ENCODE measurements at places on chromosomes 12 and 14.

DNA sequence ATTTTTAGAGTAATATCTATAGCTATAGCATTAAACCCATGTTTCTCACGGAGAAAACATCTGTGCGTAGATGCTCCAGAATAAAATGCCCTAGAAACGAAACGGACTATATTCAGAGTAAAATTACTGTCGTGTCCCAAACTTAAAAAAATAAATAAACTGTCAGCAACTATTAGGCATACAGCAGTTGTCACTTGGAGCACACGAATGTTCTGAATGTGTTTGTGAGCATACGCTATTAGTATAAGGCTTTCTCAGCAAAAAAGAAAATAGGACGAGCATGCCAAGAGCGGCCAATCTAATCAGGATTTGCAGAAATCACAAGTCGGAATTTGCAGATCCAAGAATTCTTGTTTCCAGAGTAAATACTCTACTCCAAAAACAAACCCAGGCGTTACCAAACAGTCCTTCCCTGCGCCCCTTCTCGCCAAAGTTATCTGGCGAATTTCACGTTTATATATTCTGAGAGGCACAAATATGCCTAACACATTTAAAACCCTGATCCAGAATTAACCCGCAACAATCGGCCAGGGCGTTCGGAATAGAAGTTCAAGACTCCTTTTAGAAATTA lies 836 bp downstream of the PTPN21 start:
- no peak for DNase-seq

GRCh38 chr14:96567289-96567899 lies 65.2 kb downstream of the PAPOLA start:
- no peak for DNase-seq

GRCh38 chr12:90940872-90941499 lies 14.0 kb downstream of the CCER1 start:
- DNase-seq = no peak

- no peak for DNase-seq
Observed at GRCh38 chr12:113359939-113360748, 1.8 kb downstream of the PLBD2 start.

DNA sequence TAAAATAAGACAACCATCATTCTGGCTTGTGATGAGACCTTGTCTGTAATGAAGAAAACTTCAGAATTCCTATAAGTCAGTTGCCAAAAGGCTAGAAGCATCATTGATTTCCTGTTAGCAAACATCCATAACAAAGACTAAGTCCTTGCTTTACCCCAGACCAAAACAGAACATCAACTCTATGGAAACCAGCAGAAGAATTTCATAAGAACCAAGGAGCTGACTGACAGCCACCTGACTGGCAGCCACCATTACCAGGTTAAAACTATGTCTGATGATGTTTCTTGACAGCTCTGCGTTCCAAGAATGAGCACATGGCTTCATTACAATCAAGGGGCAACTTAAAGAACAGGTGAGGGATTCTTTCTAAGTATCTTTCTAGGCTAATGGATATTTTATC lies 29.3 kb downstream of the HECTD4 start:
- DNase-seq = no peak

DNA sequence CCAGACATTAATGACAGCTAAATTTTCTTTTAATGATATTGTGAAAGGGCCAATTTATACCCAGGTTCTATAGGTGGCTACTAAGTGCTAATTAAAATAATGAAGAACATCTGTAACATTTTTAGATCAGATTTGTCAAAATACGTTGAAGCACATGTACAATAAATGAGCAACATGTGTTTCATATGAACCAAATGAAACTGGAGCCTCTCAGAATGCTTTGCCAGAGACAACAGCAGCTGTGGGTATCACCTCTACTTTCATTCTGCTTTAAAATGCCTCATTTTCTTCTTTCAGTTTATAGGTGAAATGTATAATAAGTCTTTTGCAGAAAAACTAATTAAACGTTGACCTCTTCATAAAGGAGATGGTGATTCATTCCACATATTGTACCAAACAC lies 26.1 kb upstream of the MYF6 start:
- DNase-seq = no peak

DNA sequence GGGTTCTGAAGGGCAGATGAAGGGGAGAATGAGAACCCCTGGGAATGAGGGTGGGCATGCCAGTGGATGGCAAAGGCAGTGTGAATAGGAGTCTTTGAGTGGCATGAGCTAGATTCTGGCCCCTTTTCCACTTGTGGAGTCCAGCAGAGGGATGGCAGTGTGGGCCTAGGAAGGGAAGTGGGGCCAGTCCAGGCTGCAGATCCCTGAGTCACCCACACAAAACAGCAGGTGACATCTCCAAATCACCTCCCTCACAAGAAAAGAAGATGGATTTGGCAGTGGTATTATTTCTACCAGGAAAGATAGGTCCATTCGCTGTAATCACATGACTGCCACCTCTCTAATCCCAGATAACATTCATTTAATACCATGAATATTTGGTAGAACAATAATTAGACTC lies 151.3 kb downstream of the TTC7B start:
- no peak for DNase-seq

- no peak for DNase-seq
Observed at GRCh38 chr14:69149461-69150244, 3.3 kb downstream of the DCAF5 start.

DNA sequence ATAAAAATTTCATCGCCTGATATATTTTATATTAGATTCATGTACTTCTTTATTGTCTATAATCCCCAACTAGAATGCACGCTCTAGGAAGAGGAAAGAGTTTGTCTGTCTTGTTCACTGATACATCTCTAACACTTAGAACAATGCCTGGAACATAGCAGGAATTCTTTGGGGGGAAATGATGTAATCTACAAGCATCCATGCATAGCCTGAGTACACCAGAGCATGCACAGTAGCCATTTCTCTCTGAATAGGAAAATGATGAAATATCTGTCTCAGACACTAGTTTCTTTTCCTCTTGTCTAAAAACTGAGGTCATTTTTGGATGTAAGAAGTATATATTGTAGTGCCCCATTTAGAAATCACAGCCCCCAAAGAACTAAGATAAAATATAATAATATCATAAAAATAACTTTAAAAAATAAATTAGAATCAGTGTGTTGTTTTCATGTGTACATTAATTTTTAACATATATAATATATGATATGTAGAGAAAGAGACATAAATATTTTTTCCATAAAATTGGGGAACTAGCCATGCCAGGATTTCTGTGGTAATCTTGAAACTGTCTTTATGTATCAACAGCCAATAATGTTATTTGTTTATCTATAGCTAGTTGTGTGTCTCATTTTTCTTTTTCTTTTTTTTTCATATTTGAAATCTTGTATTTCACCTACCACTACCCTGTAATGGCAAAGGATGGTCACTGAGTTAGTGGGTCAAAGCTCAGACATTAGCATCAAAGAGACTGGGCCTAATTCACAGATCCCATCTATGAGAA lies 155.6 kb upstream of the TMCC3 start:
- no peak for DNase-seq

- DNase-seq = no peak
Observed at GRCh38 chr14:56821177-56821576, 10.9 kb upstream of the OTX2 start.

DNA sequence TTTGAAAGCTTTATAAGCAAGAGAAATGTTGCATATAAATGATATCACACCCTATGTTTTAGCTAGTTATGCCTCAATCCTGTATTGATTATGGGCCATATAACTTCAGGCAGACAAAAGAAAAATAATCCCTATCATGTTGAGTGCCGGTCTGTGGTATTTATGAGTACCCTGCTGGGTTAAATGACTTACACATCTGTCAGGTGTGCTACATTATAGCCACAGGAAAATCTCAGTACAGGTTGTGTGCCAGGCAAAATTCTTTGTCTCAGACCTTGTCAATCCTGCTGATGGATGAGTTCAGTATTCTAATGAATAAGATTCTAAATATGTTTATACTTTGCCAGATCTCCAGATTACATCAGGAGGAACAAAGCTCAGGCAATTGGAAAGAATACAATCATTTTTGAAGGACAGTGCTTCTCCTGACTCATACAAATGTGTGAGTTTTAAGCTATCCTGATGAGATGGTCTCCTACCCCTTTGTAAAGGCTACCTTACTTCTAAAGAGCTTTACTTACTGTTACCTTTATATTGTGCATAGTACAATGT lies 109.8 kb upstream of the FOXG1 start:
- DNase-seq = no peak

DNA sequence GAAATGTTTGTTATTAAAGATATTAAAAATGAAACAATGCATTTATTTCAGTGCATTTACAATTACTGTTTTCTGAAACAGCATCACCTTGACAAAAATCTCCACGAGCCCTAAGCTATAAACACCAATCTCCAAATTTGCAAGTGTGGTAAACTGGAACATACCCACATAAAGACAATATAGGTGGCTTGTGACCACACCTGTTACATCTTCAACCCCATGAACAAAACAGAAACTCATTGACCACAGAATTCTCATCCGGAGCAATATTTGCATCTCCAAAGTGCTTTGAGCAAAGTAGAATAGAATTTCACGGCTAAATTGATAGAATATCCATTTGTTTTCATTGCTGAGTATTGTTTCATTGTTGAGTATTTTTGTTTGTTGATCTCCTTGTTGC lies 375.2 kb upstream of the FLRT2 start:
- DNase-seq = no peak

DNA sequence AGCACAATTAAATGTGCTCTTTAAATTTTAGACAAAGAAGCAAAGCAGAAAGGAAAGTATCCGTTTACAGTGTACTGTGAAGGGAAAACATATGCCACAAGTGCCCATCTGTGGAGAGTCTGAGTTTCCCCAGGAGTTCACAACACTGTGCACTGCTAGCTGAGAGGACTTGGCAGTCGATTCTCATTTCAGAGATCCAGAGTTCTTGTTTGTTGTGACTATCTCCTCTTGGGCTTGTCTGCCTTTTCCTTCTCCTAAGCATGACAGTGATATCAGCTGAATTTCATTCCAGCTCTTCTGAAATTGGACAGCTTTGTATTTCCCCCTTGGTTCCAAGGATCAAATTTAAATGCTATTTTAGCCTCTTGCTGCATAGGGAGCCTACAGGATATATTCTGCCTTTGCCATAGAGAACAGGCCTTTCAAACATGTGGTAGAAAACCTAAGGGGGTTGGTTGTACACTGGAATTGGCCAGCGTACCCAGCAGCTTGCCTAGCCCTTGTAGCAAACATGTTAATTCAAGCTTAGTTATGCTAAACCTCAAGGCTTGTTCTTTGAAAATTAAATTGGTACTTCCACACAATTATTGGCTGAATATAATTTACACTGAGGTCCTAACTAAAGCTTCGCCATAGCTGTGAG lies 259.2 kb upstream of the NOVA1 start:
- DNase-seq = no peak

DNA sequence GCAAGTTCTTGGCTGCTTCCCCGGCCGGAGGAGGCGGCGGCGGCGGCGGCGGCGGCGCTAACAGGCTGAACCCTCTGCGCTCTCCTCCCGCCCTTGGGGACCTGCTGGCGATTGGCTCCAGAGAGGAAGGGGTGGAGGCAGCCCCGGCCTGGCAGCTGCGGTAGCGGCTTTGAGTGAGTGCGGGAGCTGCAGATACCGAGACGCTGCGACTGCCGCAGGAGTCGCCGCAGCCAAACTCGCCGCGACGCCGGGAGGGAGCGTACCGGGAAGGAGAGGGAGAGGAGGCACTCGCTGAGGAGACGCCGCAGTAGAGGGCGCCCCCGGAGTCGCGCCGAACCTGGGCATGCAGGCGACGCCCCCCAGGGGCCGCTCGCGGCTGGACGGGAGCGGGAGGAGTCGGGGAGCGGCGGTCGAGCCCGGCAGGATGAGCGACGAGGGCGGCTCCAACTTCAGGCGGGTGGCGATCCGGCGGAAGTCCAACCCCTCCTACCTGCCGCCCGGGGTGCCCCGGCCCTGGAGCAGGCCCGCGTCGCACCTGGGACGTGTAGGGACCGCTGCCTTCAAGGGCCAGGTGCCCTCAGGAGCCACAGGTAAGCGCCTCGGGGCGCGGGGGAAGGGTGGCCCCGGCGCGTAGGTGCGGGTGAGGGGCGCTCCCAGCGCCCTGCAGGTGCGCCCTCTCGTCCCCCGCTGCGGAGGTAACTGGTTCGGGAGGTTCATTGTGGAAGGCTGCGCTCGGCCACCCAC lies at the start of gene FGD4:
Gene FGD4 (plus strand): TSS at position 189 of the 744 bp plus-strand sequence.
- DNase-seq = no peak

DNA sequence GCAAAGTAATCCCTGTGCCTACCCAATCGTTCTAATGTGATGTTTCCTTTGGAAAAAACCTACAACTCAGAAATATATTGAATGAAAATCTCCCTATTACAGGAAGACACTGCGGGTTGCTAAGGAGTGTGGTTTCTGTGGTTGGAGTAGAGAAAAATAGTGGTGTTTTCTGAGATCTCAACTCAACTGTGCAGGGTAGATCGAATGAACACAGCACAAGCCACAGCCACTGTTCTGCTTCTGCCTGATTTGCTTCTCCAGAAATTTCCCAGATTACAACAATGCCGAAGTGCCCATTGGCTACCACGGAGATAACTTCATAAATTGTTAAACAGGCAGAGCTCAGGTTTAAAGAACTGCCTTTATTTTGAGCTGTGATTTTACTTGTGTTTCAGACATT lies 480.4 kb downstream of the DIO2 start:
- DNase-seq = no peak

DNA sequence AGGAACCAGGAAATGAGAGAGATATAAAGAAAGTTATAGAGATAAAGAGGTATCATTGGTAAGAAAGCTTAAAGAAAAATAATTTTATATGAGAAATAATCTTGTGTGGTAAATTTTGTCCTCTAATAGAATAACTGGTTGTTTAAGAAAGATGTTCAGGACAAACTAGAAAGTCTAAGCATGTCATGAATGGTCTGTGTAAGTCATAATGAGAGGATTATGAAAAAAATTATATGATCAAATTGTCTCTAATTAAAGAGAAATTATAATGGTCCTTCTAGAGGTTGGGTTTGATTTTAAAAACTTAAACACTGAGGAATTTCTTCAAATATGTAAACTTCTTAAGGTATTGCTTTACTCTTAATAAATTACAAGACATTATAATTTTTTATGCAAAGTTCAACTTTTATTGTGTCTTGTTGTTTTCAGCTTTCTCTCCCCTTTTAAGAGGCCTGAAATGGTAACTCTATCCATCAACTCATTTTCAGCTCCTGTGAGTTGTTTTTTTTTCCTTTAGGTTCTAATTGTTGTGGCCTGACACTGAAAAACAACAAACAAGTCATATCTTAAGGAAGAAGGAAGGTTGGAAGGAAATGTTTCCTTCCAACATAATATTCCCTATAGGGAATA lies 88.2 kb upstream of the CNOT2 start:
- no peak for DNase-seq

GRCh38 chr14:77204459-77204771 lies 22.8 kb downstream of the TMEM63C start:
- DNase-seq = no peak

GRCh38 chr14:59061292-59061691 lies 127.2 kb upstream of the DAAM1 start:
- no peak for DNase-seq

DNA sequence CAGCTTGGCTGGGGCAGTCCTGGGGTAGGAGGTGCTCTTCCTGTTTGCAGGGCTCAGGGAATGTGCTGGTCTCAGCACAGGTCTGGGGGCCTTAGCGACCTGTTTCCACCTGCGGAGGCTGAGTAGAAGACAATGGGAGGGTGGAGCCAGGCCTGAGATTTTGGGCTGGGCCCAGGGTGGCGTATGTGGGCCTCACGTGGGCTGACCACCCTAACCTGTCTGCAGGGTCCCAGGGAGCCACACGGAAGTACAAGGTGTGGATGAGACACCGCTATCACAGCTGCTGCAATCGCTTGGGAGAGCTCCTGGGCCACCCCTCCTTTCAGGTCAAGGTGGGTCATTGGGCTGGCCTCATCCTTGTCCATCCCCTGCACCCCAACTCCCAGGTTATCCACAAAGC lies 1.1 kb downstream of the NOC4L start:
- DNase-seq = no peak

Data from stimulated activated CD4-positive, alpha-beta T cell treated with anti-CD3 and anti-CD28 coated beads, TNF-alpha, amount 100 ng/mL, for 24 hours (primary cell).